ENCODE measurements at places on chromosomes 2 and 18.

- DNase-seq: no peak
Measured at GRCh38 chr2:36676364-36676763, 20.1 kb upstream of the VIT start.

DNA sequence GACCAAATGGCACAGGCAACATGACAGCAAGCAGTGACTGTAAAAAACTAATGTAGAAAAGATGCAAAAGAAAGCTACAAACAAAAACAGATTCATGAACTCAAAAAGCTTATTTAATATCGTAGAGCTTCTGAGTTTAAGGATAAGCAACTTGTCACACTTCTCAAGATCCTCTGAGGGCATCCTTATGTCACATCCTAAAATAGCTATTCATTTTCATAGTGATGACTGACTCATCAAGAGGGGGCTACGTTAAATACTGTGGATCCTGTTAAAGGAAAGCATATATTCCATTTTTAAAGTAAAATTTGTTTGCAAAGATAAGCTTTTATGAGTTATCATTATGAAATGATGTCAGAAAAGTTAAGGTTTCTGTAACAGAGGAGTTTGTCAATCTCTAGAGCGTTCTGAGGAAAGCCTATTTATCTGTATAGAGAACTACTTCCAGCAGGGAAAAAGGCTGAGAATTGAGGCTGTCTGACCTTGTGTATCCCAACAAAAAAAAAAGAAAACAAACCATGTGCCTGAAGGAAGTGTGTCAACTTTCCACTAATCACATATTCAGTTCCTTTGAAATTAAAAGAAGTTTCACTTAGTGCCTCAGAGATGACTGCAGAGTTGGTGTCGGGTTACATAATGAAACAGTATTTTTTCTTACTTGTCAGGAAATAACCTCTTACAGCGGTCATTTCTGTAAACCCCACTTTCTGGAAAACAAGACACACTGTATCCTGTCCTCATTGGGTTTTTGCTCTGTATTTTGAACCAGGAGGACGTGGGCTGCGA lies 115.5 kb downstream of the ESCO1 start:
- no peak for DNase-seq

- DNase-seq: peak; percentile 97
Measured at GRCh38 chr18:10912790-10913545, 236.4 kb downstream of the PIEZO2 start.

GRCh38 chr2:177348733-177349693 lies 43.6 kb upstream of the AGPS start:
- no peak for DNase-seq

DNA sequence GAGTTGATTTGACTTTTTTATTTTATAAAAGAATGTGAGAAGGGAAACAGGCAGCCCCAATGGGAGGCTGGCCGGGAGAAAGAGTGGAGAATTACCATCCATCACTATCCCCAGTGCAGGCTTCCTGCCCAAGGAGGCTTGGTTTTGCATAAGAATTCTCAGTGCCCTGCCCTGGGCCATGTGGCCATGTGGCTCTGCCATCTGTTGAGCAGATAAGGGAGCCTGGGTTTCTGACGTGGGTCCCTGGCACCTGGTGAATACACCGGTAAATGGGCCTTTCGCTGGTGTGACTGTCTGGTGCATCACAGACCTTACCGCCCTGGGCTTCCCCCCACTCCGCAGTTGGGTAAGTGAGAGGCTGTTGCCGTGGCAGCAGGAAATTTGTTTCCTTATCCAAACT lies 54.5 kb upstream of the TMEM163 start:
- no peak for DNase-seq

Measured in retinal pigment epithelial cell (primary cell).